Caki2 (cell line): ENCODE measurements at places on chromosomes 5 and 9. TPM values are rescaled to one million over a fixed set of nuclear protein-coding genes. Genes with fewer than 3 reads are reported as not detected.

DNA sequence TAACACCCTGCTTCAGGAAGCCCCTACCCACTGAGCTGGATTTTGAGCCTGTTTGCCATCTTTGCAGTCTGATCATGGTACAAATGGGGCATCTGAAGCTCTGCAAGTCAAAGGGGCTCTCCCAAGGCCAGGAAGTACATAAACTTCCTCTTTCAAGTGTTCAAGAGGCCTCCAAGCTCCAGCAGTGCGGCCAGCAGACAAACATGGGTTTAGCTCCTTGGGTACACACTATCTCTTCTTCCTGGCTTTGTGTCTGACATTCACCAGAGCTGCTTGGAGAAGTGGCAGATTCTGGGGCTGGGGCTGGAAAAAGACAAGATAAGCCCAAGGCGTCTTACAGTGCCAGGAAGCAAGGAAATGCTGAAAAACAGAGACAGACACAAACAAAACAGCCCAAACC is 34.1 kb downstream of the LAMC3 start:
- DNase-seq = no peak

KCTD16 gene
- 0.17 and 2.6 TPM in 2 replicates for total RNA-seq

DNA sequence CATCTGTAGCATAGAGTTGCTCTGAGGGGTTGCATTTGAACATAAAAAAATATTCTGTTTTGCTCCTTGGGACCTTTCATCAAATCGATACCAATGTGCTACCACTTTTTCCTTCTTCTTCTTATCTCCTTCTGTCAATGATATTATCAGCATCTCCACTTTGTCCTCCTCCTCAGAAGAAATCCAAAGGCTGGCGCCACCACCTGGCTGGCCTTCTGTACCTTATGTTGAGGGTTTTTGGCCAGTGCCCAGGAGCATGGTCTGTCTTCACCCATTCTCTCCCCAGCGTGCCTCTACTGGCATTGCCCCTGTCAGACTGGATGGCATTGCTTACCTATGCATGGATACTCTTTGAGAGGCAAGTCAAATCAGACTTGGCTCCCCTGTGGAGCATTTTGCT is 167.2 kb downstream of the CFAP90 start:
- no peak for DNase-seq

DNA sequence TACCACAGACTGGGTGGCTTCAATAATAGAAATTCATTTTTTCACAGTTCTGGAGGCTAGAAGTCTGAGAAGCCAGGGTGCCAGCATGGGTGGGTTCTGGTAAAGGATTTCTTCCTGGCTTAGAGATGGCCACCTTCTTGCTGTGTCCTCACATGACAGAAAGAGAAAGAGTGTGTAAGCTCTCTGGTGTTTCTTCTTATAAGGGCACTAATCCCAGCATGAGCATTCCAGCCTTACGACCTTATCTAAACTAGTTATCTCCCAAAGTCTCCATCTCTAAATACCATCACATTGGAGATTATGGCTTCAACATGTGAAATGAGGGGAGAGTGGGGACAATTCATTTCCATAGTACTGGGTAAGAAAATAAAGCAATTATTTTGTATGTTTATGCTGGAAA is 226.5 kb upstream of the TUSC1 start:
- no peak for DNase-seq

FIBCD1 gene
- 25.8 and 33.0 TPM in 2 replicates for total RNA-seq
